Cardiac fibroblast (primary cell): ENCODE measurements at places on chromosomes 1 and 21.

DNA sequence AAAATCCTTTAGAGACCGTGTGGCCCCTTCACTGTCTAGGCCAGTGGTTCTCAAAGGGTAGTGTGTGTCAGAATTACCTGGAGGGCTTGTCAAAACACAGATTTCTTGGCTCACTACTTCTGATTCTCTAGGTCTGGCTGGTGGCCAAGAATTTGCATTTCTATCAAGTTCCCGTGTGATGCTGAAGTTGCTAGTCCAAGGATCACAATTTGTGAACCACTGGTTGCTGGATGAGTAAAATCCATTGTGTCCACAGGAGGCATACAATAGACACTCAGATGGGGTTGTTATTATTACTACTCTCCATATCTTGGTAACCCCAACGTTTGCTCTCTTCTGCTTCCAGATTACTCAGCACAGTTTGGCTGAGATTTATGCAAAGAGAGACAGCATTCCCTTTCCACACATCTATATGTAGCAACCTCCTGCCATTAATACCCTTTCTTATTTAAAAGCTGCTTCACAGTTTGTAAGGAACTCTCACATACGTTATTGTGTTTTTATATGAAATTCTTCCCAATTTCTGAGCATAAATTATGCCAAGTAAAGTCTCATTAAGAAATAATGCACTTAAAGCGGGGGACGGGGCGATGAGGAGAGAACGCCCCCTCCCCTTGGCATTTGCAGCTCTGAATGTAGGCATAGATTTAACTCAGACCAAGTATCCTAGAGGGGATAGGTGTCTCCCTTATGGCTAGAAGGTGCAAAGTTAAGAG is 720 bp upstream of the TMCC2 start:
- DNase-seq, result peak; percentile 55

GRCh38 chr1:160588468-160588867 is 9.2 kb upstream of the CD84 start:
- DNase-seq, result no peak

DNA sequence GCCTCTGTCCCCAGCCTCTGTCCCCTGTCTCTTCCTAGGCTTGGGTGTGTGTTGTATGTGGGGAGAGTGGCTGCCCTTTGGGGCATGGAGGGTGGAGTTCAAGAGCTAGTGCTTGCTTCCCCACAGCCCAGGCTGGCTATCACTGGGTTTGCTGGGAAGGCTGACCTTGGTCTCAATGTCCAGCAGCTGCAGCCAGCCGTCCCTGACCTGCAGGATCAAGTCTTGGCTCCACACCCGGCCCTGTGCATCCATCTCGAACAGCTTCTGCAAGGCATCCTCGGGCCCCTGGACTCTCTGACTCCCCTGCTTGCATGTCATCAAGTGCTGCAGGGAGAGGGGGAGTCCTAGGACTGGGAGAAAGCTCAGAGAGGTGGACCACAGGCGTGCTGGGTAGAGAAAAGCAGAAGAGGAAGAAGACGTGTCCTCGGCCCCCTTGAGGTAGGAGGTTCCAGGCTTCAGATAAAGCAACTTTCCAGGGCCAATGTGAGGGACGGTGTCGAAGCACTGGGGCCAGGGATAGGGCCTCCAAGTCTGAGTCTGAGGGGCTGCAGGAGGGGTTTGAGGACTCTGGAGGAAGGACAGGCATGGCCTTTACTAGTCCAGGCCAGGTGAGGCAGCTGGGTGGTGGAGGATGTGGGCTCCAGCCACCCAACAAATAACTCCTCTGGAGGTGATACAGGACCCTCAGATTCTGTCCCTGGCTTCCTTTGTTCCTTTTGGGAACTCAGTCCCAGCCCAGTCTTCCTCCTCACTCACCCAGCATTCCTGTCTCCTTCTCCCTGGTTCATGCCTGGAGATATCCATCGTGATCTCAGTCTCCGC is 4.0 kb downstream of the EPS8L3 start:
- DNase-seq, result no peak

DNA sequence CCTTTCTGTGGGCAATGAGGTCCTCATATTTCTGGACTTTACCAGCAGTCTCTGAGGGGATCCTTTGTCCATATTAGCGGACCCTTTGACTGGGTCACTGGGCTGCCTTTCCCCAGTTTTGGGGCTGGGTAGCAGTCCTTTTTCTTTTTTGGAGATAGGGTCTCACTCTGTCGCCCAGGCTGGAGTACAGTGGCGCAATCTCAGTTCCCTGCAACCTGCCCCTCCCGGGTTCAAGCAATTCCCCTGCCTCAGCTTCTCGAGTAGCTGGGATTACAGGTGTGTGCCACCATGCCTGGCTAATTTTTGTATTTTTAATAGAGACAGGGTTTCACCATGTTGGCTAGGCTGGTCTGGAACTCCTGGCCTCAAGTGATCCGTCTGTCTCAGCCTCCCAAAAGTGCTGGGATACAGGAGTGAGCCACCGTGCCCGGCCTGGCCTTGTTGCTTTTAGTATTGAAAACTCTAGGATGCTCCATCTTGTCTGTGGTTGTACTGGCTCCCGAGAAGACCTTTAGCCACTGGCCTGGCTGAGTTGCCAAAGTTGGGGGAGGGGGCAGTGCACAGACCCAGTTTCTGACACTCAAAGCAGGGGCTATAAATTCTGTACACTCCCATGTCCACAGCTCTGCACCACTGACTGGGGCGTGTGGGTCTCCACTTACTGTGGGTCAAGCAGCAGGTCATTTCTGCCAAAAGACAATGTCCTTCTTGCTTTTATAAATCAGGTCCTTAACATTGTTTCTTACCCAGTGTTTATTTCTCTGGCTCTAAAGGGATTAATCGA is 33.1 kb downstream of the MAN1C1 start:
- DNase-seq, result no peak

DNA sequence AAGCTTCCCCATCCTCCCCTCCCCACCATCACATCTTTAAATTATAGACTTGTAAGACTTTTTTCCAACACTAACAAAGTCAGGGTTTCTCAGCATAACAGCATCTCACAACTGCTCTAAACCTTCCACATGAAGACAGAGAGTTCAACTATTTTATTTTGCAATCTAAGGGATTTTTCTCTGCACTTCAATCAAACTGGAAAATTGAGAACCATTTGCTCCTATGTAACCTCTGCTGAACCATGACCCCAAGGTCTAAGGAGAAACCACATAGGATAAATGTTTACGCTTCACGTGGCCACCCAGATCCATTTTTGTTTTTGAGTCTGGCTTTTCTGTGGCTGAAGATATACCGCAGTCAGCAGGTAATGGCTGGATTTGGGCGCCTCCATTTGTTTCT is 13.2 kb downstream of the ERRFI1 start:
- no peak for DNase-seq

GRCh38 chr1:94953746-94954145 is 26.8 kb upstream of the CNN3 start:
- no peak for DNase-seq

- DNase-seq, result no peak
Observed at GRCh38 chr1:70091811-70092210, 113.6 kb downstream of the LRRC40 start.

DNA sequence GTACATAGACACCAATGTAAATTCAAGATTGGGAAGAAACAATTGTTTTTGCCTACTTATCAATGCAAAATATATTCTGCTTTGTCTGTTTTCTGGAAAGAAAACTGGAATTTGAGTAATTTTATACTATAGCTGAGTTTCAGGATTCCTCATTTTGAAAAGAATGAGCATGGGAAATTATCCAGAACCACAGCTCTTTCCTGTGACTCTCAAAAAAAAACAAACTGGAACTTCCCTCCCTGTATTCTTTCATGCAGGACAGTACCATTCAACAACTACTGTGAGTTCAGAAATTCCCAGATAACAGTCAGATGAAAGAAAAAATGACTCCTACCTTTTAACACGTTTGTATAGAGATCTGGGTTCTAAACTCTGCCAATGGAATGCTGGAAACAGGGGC is 372.4 kb downstream of the TGFB2 start:
- DNase-seq, result peak; percentile 45

- DNase-seq, result no peak
Observed at GRCh38 chr1:154589780-154590179, 18.2 kb downstream of the ADAR start.

GRCh38 chr1:52424813-52425212 is 20.4 kb downstream of the PRPF38A start:
- DNase-seq, result no peak

DNA sequence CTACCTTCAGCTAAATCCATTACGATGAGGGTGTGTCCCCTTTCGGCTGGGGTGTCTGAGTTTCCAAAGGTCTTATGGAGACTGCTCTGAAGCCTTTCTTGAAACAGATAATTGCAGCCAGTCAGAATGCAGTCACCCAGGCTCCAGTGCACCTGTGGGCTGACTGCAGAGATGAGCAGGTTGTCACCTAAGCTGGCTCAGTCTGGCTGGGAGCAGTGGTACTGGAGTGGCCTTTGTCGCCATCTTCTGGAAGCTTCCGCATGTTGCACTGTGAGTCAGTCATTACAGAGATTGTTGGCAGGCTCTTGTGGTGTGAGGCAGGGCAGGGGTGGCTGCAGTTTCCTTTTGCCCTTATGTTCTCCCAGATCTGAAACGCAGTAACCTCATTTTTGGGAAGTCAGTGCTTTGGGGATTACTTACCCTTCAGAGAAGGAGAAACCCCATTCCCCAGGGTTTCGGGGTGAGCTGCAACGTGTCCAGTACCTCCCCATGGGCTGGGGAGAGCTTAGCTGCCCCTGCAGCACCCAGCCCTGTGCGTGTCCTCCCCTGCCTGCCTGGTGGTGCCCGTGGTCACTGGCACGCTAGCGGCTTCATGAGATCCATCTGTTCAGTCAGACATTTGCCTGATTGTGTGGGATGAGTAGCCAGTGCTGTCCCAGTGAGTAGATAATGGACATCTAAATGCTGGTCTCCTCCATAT is 48.0 kb downstream of the SMYD2 start:
- peak; percentile 86 for DNase-seq

GRCh38 chr1:7456722-7457082 is 314.4 kb upstream of the VAMP3 start:
- no peak for DNase-seq

DNA sequence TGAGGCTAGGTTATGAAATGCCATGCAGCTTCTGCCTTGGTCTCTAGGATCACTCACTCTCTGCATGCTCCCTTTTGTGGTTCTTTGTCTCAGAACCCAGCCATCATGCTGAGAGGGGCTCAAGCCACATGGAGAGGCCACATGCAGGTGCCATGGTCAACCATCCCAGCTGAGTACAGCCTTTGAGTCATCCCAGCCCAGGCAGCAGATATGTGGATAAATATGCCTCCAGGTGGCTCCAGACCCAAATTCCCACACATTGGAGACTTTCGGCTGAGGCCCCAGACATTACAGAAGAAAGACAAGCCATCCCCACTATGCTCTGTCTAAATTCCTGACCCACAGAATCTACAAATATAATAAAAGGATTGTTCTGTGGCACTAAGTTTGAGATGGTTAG is 102.0 kb downstream of the LHX9 start:
- DNase-seq, result no peak

GRCh38 chr1:186616511-186616910 is 63.7 kb downstream of the PTGS2 start:
- DNase-seq, result no peak
